NCI-H748 treated with DMSO at 0.1 percent for 48 hours (cell line): ENCODE measurements at places on chromosomes 13 and 19.

DNA sequence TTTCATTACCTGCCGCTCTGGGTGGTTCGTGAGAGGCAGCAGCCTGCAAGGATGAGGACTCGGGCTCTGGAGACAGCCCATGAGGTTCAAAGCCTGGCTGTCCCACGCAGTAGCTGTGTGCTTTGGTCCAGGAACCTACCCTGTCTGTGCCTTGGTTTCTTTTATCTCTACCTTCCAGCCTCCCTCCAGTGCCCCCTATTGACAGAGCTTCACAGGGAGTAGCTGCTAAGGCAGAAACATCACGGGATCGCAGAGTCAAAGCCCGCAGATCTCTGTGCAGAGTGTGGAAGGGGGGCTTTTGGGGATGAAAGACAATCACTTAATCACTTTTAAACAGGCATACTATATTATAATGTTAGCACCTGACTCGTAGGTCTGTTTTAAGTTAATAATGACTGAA, 16.2 kb downstream of the ZNF71 start:
- no peak for DNase-seq

DNA sequence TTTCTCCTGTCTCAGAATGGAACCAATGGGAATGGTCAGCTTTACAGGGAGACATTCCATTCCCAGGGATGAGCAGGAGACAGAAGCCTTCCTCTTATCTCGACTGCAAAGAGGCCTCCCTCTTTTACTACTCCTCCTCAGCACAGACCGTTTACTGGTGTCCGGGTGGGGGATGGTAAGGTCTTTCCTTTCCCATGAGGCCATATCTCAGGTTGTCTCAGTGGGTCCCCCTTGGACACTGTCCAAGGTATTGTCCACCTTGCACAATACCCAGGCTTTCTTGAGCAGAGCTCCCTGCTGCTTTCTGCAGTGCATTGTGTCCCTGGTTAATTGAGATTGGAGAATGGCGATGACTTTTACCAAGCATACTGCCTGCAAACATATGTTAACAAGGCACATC, 7.5 kb upstream of the ZNF808 start:
- no peak for DNase-seq

GRCh38 chr13:93689333-93689732, 462.7 kb downstream of the GPC6 start:
- no peak for DNase-seq

DNA sequence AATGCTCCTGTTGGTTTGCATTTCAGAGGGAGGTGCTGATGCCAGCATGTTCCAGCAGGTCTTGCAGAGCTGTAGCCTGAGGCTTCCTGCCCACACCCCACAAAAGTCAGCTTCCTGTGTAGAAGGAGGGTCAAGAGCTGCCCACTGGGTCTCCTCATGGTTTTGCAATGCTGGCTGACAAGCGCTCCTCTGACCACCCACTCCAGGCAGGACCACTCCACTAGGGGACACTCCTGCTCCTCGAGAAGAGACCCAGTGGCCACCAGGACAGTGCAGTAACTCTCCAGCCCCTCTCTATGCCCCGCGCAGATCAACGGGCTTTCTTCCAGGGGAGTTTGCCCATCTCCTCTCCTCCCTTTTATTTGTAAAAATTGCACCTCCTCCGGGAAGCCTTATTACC, 72.9 kb upstream of the UQCRFS1 start:
- DNase-seq, result no peak

- no peak for DNase-seq
Observed at GRCh38 chr19:55525289-55526101, 11.4 kb downstream of the SBK2 start.
